Stimulated activated CD4-positive, alpha-beta T cell treated with anti-CD3 and anti-CD28 coated beads, Interleukin-2, amount 100 ng/mL, for 48 hours (primary cell): ENCODE measurements at places on chromosomes 16 and 17.

DNA sequence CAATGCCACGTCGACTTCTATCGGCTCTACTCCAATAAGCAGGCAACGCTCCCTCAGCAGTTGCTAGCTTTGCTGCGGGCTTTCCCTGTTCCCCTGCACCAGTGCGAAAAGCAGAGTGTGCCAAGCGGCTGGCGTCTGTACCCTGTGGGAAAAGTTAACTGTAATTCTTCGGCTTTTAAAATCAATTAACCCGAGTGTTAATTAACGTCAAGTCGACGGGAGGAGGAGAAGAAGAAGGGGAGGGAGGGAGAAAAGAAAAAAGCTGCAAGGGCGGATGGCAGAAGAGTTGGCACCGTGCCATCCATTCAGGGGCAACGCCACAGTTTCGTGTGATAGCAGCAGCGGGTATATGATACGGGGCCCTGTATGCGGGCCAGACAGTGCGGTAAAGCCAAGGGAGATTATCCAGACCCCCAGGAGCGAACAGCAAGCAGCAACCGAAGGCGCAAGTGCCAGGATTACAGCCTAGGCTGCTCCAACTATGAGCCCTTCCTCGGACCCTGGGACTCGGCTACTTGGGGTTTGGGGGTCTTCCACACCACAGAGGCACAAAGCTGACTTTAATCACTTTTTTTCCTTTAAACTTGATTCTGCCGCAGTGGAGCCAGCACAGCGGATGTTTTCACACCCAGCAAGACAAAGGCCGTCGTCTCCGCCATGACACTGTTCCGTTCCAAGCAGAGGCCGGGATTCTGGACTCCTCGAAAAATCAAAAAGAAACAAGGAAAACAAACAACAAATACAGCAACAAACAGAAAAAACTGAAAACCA, 253.8 kb upstream of the PMFBP1 start:
- no peak for DNase-seq

DNA sequence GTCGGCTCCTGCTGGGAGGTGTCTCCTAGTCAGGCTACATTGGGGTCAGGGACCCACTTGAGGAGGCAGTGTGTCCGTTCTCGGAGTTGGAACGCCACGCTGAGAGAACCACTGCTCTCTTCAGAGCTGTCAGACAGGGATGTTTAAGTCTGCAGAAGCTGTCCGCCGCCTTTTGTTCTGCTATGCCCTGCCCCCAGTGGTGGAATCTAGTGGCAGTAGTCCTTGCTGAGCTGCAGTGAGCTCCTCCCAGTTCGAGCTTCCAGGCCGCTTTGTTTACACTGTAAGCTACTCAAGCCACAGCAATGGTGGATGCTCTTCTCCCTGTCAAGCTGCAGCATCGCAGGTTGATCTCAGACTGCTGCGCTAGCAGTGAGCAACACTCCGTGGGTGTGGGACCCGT, 36.0 kb downstream of the ITFG1 start:
- DNase-seq = no peak

DNA sequence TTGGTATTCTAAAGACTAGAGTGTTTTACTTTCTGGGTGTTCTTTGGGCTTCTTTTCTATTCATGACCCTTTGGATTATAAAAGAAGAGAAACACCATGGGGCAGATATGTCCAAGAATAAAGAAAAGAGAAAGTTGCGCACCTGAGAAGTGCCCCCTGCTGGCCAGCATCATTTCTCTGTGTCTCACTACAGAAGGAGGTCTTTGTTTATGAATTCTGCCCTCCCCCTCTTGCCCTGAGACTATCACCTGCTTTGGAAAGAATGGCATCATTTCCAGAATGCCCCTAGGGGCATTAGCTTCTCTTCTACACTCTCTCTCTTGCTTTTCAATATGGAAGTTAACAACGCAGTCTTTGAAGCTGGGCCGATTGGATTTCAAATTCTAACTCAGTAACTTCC, 45.0 kb downstream of the CDH13 start:
- DNase-seq = no peak

DNA sequence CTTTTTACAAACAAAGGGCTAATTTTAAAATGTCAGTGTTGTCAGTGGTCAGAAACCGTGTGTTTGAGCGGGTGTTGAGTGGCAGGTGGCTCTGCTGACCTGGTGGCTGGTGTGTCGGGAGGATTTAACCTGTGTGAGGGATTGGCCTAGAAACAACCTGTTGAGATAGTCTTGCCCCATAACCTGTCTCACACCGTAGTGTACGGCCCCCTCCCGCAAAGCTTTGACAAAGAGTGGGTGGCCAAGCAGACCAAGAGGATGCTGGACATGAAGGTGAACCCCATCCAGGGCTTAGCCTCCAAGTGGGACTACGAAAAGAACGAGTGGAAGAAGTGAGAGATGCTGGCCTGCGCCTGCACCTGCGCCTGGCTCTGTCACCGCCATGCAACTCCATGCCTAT, 7.0 kb downstream of the COX4I1 start:
- DNase-seq = no peak

GRCh38 chr17:3529817-3530741, 27.5 kb downstream of the TRPV3 start:
- no peak for DNase-seq

DNA sequence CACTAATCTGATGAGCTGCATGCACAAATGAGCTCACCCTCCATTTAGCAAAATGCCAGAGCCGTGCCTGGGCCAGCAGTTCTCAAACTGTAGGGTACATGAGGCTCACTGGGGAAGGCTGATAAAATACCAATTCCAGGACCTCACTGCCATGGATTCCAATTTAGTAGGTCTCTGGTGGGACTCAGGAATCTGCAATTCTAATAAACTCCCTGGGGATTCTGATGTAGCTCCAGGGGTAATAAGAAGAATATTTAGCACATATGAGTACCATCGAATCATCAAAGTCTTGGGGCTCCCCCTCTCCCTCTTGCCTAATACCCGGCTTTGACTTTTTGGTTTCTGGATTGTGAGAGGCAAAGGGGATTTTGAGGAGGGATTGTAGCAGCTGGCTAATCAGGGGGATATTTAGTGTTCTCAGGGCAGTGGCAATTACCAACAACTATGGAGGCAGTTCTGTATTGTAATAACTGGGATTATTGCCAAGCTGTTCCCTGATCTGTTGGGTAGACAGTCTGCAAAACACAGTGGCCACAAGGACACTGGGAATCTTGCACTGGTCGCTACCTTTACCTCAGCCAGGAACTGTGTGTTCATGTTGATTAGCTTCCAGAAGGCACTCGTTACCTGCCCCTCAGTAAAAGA, 140.4 kb downstream of the SHISA9 start:
- no peak for DNase-seq
